ENCODE measurements at places on chromosomes 13 and 19. TPM values are rescaled to one million over a fixed set of nuclear protein-coding genes. Genes with fewer than 3 reads are reported as not detected.

DNA sequence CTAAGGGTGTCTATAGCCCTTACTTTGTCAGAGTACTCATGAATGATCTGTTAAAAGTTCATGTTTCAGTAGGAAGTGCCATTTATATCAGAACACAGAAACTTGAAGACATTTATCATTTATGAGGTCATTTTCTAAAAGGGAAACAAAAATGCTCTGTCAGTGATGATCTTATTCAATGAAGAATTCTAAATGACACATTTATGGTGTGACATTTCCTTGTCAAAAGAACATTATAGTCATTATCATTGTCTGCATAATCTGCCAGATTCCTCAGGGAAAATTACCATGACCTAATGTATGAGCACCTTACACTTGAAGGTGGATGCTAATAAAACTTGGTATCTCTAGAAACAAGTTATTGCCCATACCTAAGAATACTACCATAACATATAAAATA is 853.8 kb upstream of the SLITRK6 start:
- no peak for DNase-seq

- DNase-seq: no peak
Observed at GRCh38 chr13:98515818-98516465, 61.0 kb downstream of the STK24 start.

DNA sequence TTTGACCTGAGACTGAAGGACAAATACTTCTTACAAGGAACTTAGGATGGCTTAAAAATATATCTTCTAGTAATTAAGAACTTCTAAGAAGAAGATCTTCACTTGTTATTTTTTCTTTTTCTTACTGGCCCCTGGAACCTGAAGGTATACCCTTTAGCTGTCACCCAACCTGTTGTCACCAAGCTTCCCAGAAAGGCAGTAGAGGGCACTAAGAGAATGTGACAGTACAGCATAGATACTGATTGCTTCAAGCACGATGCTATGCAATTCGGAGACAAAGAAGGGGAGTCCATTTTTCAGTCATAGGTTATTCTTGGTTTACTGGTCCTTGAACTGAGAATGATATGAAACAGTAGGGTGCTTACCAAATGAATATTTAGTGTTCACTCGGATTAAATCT is 208.3 kb upstream of the PCDH9 start:
- DNase-seq: no peak

Gene NPAS1
- 2.9 TPM for polyA plus RNA-seq

DNA sequence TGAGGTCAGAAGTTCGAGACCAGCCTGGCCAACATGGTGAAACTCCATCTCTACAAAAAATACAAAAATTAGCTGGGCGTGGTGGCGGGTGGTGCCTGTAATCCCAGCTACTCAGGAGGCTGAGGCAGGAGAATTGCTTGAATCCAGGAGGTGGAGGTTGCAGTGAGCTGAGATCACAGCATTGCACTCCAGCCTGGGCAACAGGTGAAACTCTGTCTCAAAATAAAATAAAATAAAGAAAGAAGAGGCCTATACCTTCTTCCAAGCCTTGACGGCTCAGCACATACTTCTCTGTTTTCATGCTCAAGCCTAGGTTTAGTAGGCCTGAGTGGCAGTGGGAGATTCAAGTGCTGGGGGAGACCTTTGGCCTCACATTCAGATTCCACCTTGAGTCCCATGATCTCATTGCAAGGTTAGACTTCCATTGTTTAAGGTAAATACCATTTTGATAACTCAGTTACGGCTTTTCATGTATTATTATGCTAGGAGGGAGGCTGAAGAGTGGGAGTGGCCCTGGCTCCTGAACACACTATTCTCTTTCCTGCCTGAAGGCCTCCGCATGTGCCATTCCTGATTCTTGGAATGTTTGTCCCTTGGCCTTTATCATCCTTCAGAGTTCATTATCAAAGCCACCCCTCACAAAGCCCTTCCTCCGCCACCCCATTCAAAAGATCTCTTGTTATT is 1.6 kb upstream of the SPINT2 start:
- no peak for DNase-seq

Gene CEACAM4
- polyA plus RNA-seq: not detected

GRCh38 chr13:93169980-93170379 is 56.6 kb upstream of the GPC6 start:
- no peak for DNase-seq

DNA sequence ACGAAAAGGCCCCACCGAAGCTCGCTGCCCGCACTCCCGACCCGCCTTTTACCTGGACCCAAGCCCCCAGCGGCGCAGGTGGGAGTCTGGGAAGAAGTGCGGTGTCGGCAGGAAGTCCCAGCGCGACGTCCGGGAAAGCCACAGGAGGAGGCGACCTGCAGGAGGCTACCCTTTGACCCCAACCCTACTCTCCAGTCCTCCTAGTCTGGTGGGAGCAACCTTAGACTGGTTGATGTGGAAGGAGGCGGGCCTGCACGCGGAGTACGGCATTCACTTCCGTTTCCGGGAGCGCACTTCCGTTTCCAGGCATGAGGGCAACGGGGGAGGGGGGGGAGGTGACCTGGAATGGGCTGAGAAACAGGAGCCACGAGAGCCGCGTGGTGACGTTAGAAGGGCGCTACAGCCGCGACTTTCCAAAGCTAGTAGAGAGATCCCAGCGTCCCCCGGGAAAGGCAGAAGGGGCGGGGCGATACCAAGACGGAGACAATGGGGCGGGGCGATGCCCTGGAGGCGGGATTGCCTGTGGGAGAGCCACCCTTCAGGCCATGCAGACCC is 28.5 kb downstream of the ZNF266 start:
- peak; percentile 90 for DNase-seq

Gene HCST
- 5.3 TPM for polyA plus RNA-seq

DNA sequence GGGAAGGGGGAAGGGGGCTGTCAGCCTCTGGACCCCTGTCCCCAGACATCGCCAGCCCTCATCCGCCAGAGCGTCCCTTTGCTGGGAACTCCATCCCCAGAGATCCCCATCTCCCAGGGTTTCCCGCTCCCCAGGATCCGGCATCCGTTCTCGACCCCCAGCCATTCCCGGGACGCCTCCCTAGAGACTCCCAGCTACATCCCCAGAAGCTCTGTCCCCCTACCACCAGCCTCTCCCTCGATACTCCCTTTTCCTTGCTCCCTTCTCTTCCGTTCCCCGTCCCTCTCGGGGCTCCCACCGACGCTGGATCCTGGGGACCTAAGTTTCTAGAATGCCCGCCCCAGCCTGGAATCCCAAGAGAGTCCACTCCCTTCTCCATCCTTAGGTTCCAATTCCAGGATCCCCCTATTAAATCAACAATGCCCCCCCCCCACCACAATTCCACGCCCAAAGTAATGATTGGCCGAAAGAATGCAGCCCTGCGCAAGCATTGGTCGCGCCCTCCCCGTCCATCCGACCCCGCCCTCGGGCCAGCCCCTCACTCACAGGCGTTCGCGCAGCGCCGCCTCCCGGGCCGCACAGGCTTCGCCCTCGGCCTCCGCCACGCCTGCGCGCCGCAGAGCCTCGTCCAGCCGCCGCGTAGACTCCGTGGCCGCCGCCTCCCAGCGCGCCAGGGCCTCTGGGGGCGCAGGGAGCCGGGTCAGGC is 3.2 kb downstream of the CCDC194 start:
- DNase-seq: peak; percentile 92

GRCh38 chr19:38691938-38692457 is 44.5 kb downstream of the ACTN4 start:
- no peak for DNase-seq

DNA sequence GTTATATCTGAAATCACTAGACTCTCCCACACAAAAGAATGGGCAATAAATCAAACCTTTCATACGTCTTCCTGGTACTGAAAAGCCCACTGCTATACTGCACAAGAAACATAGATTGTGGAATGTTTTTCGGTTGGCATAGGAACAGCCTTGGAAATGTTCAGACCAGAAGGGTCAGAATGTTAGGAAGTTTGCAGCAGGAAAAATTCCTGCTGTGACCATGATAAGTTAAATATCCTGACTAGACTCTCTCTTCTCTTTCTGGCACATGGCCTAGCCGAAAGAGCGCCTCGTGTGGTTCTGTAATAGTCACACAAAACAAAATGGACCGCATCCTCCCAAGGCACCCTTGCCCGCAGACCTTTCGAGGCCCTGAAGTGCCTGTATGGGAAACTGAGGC is 427.2 kb downstream of the COG6 start:
- DNase-seq: no peak

DNA sequence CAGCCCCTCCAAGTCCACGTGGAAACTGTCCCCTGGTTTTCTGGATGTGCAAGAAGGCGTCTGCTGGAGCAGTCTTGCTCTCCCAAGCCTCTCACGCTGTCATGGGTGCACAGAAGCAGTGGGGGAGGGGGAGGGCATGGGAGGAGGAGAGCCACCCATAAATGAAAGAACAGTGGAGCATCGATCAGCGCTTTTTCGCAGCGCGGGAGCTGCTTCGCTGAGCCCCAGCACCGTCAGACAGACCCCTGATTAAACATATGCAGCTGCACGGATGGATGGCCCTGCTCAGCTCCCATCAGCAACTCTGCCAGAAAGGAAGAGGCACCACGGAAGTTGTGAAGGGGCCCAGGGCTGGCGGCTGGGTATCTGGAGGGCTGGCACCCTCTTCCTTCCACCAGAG is 264.9 kb downstream of the UQCRFS1 start:
- DNase-seq: no peak

Gene ZNF560
- polyA plus RNA-seq: 0.27 TPM

- DNase-seq: peak; percentile 25
Observed at GRCh38 chr19:38850976-38851621, 1.3 kb upstream of the HNRNPL start.

DNA sequence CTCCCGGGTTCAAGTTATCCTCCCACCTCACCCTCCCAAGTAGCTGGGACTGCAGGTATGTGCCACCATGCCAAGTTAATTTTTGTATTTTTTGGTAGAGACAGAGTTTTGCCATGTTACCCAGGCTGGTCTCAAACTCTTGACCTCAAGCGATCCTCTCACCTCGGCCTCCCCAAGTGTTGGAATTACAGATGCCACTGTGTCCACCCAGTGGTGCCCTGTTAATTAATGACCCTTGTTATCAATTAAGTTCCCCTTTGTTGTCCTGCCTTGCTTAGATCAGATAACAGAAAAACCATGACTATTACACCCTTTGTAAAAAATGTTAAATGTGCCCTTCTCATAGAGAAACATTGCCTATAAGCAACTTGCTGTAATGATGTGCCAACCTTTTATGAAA is 34.4 kb upstream of the IGFL1 start:
- no peak for DNase-seq

DNA sequence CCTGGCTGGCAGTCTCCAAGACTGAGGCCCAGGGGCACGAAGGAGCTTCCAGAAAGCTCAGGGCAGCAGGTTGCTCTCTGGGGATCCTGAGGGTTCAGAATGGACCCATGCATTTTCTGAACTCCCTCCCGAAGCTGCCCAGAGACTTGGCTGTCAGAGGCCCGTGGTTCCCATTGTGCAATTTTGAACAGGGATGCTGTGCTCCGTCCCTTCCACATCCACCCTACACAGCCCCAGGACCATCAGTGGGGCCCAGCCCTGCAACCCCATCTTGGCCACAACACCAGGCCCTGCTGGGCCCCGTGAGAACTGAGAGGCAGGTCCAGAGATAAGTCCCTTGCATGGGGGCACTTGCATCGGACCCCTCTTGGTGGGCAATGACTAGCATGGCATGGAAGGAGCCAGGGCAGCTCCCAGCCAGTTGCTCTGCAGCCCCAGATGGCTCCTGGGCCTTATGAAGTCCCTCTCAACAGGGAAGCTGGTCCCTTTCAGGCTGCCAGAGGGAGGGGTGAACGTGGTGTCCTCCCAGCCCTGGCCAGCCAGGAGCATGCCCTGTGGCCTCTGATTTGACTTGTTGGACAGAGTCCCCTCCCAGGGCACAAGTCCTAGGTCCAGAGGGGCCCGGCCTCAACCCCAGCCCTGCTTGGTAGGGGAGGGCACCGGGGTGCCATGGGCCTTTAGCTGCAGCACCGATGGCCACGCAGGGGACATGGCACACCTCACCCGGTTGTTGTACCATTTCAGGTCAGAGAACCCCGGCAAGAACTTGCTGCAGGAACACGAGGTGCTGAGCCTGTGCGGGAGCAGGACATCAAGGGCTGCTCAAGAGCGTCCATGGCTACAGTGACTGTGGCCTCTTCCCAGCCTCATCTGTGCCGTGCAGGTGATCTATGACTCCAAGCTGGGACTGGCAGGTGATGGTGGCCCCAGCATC is 17.3 kb upstream of the ZNF14 start:
- no peak for DNase-seq

GRCh38 chr19:4196587-4197148 is 14.2 kb downstream of the ANKRD24 start:
- no peak for DNase-seq

DNA sequence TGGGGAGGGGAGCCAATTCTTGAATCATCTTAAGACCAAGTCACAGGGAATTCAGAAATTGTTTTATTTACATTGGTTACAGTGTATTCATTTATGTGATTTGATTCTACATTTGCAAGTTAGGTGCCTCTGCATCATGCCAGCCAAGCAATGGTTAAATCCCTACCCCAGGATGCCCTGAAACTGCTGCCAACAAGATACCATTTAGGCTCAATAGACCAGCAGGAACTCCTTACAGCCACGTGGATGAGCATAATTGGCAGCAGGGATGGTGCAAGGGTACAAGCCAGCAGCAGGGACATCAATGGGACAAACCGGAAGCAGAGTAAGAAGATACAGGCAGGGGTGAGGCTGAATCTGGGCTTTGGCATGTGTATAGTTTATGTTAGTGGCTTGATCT is 72.4 kb upstream of the NBEA start:
- DNase-seq: no peak

- DNase-seq: no peak
Observed at GRCh38 chr13:100323937-100324336, 235.0 kb downstream of the PCCA start.

Gene JSRP1
- polyA plus RNA-seq: 47.9 TPM

DNA sequence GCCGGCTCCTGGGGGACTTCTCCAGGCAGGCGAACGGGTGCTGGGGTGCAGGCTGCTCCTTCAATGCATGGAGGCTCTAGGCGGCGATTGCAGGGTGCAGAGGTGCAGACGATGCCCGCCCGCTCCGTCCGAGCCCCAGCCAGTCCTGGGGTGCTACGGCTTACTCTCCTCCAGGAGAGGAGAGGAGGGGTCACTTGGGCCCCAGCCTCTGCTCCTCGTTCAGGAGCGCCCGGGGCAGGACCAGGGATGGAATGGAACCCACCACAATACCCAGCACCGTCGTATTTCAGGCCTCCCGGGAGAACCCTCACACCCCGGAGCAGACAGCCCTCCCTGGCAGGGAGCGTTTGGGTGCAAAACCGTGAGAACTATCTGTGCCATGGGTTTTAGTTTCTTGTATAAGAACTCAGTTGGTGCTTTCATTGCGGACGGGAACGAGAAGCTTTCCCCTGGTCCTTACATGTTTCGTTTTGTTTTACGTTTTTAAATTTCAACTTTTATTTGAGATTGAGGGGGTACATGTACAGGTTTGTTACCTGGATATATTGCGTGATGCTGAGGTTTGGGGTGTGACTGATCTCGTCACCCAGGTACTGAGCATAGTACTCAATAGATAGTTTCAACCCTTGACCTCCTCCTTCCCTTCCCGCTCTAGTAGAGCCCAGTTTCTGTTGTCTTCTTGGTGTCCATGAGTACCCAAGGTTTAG is 46.8 kb downstream of the ARHGEF18 start:
- DNase-seq: no peak

Measured in muscle of back (tissue), 13 donors.